ENCODE measurements at places on chromosomes 2 and 18.

DNA sequence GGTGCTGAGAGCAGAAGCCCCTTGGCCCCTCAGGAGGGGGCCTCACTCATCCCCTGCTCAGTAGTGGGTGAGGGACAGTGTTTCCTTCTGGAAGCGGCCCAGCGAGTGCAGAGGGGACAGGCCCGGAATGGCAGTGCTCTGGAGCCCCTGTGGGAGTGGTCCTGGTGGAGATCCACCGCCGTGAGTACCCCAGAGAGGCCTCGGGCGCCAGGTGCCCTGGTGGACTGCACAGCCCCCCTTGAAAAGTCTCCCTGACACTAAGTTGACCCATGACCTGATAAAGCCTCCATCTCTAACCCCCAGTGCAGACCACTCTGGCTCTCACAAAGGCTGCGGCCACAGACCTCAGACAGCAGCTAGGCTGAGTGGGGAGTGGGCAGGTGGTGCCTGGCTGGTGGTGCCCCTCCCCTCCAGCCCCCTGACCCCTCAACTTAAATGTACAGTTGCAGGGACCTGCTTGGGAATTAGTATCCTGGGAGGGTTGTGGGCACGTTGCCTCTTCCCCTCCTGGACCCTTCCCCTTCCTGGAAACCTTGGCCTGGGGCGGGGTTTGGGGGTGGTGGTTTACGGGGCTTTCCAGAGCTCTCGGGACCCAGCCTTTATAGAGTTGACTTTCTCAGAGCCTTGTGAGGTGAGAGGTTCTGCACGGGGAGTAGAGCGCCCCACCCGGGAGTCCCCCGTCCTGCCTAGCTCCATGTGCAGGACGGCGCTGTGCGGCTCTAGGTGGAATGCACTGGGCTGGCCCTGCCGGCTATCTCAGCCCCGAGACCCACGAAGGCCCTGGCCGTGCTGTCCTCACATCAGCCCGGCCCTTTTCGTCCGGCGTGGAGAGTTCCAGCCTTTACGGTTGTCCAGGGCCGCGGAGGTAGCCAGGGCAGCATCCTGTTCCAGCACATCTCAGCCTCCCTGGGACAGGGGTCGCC, 62.7 kb downstream of the RTP5 start:
- no peak for DNase-seq

GRCh38 chr2:134582547-134582899, 136.3 kb downstream of the TMEM163 start:
- no peak for DNase-seq

DNA sequence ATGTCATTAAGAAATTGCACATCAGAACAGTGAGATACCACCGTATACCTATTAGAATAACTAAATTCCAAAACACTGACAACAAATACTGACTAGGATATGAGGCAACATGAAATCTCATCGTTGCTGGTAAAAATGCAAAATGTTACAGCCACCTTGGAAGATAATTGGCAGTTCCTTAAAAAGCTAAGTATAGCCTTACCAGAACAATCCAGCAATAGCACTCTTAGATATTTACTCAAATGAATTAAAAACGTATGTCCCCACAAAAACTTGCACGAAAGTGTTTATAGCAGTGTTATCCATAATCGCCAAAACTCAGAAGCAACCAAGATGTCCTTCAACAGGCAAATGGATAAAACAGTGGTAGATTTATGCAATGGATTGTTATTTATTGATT, 241.7 kb downstream of the EPHA4 start:
- no peak for DNase-seq

- no peak for DNase-seq
Observed at GRCh38 chr2:206193671-206194357, 34.1 kb downstream of the EEF1B2 start.

DNA sequence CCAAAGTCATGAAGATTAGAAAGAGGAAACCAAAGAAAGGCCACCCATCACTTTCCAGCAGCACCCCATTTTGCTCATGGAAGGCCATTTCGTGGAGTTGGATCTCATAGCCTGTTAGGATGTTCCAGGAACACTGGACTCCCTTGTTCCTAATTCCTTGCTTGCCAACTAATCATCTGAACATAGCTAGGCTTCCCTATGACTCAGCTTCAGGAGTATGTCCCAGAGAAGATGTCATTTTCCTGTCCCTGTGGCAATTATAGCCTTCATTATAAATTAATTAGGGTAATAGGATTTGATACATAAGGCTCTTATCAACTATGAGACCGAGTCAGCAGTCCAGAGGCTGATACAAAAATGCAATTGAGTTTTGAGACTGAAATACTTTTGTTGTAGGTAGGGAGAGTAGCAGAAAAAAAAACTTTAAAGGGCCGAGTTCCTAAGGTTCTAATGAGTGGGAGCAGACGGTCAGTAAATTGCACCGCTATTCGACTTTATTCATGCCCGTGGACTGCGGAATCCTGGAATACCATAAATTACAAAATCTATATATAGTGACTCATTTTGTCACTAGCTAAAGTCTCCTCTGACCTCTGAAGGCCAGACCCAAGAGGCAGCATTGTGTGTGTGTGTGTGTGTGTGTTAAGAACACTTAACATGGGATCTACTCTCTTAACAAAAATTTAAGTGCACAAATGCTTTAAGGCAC, 311.8 kb downstream of the FBXO15 start:
- DNase-seq, result no peak

GRCh38 chr2:159218389-159218788, 68.1 kb downstream of the WDSUB1 start:
- no peak for DNase-seq

- no peak for DNase-seq
Observed at GRCh38 chr2:36993841-36994620, 27.7 kb upstream of the STRN start.

DNA sequence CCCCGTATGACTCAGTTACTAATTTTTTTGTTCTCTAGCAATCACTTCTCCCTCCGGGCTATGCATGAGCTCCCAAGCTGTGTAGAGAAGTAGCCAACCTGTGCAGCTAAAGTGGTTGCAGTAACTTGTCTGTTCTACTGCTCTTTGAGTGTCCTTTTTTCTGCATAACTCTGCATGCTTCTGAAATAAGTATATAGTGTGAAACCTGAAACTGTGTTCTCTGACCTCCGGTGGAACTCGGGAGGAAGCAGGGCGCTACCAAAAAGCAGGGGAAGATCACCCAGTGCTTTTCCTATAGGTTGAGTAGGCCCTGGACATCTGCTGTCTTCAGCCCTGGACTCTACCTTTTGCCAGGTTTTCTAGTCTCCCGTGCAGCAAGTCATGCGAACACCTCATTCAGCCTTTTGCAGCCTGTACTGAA, 47.8 kb downstream of the PHLPP1 start:
- DNase-seq, result no peak

DNA sequence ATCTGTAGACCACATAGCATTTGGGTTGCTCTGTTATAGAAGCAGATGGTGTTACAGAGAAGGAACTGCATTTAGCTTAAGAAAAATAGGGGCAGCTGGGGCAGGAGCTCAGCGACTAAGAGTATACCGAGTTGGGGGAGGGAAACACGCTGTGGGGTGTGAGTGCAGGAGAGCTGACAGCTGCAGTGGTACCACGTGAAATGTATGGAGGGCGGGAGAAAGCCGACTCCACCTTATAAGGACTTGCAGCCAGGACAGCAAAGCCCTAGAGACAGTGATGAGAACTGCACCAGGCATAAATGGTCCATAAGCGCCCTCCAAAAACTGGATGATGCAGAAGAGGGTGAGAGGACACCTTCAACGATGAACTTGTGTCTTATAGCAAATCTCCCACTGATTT, 237.6 kb downstream of the PRKCE start:
- DNase-seq, result peak; percentile 5

DNA sequence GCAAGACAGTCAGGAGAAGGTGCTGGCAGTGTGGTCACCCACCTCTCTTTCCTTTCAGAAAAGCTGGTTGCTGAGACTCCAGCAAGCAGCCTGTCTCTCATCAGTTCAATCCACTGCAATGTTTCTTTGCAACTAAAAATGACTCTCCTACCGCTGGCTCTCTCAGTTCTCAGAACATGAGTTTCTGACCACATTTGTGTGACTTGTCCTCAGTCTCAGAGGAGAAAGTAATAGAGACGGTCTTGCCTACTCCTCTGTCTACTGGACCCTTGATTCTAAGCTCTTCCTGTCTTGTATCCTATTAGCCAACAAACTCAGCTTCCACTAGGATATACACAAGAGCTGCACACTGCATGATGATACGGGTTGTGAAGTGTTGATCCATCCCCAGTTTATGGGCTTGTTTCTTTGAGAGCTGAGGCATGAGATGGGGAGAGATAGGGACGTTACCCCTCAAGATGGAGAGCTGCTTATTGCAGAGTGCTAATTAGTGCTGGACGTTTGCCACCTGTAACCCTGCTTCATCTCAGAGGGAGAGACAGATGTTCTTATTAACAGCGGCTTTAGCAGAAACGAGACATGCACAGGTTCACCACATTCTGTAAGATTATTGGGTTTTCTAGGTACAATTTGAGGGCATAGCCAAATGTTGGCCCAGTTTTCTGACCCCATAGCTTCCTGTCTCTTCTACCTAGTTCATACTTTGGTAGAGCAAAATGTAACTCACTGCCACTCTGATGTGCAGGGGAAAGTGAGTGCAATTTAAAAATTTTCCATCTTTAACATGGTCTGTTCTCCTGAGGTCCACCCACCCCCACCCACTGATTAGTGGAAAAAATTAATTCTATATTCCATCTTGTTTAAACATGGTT, 32.4 kb upstream of the YWHAQ start:
- no peak for DNase-seq

DNA sequence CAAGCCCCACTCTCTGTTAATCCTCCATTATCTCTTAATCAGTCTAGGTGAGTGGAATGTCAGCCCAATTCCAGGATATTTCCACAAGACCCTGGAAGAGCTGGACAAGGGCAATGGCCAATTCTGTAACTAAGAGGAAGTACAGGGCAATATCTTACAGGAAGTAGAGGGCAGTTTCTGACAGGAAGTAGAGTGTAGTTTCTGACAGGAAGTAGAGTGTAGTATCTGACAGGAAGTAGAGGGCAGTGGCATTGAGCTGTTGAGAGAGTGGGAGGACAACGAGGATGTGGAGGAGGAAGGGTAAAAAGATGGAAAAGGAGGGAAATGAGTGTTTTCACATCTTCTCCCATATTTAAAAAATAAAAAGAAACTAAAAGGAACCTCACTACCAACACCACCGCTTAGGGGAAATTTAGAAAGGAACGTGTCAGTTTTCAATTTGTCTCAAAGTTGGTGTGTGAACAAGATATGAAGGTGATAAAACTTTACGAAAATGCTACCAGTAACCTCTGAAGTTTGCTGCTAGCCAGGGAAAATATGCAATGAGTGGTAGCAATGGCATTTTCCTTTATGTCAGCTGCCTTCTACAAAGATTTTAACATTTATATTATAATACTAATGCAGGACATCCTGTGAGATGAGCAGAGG, 430.9 kb upstream of the HNRNPA3 start:
- no peak for DNase-seq

DNA sequence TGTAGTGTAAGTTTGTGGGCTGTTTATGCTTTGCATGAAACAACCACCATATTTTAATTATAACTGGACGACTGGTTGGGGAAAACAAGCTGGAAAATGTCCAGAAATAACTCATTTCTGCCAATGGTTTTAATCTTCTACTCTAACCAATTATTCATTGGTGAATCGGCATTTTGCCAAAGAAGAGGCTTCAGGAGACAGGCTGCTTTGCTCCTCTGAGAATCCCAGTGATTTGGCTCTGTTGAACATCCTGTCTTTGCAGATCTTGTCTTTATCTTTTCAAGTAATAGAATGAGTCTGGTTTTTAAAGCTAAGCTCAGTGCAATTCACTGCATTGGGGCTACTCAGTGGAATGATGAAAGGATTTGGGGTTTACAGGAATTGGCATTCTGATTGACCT, 109.6 kb downstream of the APOB start:
- no peak for DNase-seq

- DNase-seq, result no peak
Observed at GRCh38 chr2:118548880-118549488, 298.5 kb downstream of the EN1 start.

- no peak for DNase-seq
Observed at GRCh38 chr2:67260343-67261277, 136.5 kb upstream of the ETAA1 start.

- DNase-seq, result no peak
Observed at GRCh38 chr18:64566456-64566855, 417.6 kb upstream of the LINC00305 start.

DNA sequence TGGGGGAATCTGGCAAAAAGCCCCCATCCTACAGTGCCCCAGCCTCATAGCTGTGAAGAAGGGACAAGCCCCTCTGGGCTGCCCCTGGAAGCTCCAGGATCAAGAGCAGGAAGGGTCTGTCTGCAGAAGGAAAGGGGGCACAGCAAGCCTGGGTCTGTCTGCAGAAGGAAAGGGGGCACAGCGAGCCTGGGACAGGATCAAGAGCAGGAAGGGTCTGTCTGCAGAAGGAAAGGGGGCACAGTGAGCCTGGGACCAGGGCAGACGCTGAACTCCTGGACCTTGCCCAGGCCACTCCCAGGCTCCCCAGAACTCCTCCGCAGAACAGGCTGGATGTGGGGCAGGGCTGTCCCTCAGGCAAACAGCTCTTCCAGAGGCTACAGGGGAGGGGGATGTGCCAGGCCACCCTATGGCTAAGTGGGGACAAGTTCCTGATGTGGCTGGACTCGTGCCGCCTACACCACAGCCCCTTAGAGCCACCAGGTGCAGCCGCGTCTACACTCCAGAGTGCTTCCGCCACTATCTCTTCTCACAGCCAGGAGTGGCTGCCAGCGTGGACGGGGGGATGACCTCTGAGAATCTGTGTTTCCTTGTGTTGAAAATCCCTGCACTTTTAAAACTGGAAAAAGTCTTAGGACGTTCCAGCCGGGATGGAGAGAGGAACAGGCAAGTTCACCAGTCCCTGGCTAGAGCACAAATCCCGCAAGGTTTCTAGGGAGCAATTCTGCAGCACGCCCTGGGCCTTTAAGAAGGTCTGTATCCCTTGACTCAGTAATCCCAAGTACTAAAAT, 20.8 kb downstream of the KIF1A start:
- no peak for DNase-seq

All from stimulated activated CD8-positive, alpha-beta memory T cell treated with anti-CD3 and anti-CD28 coated beads, Interleukin-2, amount 100 ng/mL, for 48 hours (primary cell).